ENCODE measurements at places on chromosomes 3 and 15.

GRCh38 chr3:185328324-185329004, 34.5 kb upstream of the MAP3K13 start:
- DNase-seq = no peak

DNA sequence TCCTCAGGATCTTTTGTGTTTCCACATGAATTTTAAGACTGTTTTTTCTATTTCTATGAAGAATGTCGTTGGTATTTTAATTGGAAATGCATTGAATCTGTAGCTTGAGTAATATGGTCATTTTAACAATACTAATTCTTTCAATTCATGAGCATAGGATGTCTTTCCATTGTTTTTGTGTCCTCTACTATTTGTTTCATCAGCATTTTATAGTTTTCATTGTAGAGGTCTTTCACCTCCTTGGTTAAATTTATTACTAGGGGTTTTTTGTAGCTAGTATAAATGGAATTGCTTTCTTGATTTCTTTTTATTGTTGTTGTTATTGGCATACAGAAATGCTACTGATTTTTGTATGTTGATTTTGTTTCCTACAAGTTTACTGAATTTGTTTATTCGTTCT, 17.3 kb upstream of the ATP2C1 start:
- DNase-seq = no peak

- no peak for DNase-seq
Measured at GRCh38 chr3:154029926-154030325, 91.3 kb upstream of the ARHGEF26 start.

- DNase-seq = no peak
Measured at GRCh38 chr3:66933233-66933632, 64.9 kb upstream of the KBTBD8 start.

- DNase-seq = no peak
Measured at GRCh38 chr3:69446402-69447072, 60.6 kb upstream of the FRMD4B start.
